Colonic mucosa (tissue), 4 donors: ENCODE measurements at places on chromosomes 11 and 22.
A peak's percentile ranks its signal among the peaks of the same experiment; 100 is the strongest.

DNA sequence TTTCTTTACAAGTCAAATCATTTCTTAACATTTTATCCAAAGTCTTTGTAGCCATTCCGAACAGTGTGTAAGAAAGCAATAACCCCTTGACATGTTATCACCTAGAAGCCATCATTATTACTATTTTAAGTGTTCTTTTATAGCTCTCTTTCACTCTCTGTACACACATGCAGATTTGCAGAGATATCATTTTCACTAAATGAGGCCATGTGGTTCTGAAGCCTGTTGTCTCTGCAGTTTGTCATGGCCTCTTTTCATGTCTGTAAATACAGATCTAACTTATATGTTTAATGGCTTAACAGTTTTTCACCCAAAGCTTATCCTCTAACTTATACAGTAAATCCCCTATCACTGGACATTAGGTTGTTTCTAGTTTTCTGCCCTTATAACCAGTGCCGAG is 166.8 kb downstream of the MYO18B start:
- no peak overlapping the region for H3K4me3 ChIP-seq
- H3K36me3 ChIP-seq, result no peaks in the 10 kb centered on the region
- DNase-seq, result no peak
- no peaks in the 10 kb centered on the region for H3K27me3 ChIP-seq

GRCh38 chr11:102611291-102611690 is 13.8 kb downstream of the MMP20 start:
- H3K4me1 ChIP-seq, result no peaks in the 10 kb centered on the region
- no peaks in the 10 kb centered on the region for H3K27me3 ChIP-seq
- no peak overlapping the region for H3K27ac ChIP-seq
- no peak overlapping the region for H3K4me3 ChIP-seq
- DNase-seq, result no peak

DNA sequence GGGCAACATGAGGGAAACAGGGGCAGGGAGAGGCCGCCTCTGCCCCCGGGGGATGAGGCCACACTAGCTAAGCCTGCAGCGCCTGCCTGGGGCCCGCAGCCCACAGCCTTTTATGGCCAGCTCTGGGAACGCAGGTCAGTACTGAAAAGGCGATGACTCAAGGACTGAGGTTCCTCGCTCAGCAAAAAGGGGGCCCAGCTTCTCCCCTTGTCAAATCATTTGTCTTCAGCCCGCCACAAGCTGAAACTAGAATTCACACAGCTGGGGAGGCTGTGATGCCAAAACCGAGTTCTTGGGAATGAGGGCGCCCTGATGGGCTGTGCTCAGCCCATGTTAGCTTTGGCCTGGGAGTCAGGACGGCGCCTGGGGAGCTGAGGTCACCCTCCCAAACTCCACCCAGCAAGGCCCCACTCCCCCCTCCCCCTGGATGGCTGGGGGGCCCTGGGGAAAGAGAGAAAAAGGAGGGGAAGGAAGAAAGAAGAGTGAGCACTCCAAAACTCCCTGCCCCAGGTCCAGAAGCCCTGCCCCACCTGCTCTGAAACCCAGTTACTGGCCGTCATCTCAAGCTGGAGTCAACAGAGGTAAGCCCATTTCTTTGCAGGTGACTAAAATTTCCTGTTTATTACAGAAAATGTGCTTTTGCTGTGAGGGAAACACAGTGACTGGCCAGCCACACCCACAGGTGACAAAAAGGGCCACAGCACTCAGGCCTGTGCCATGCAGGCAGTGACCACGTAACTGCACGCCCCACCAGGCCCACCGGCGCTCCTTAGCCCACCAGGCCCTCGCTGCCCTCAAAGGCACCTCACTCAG is 13.7 kb downstream of the EHD1 start:
- H3K4me3 ChIP-seq, result no peak overlapping the region
- no peak for DNase-seq
- no peaks in the 10 kb centered on the region for H3K27me3 ChIP-seq
- peaks cover 26% of the 10 kb centered on the region for H3K4me1 ChIP-seq
- H3K27ac ChIP-seq, result peak overlapping the region; percentile 75
- peaks cover 4% of the 10 kb centered on the region for H3K36me3 ChIP-seq

- H3K4me1 ChIP-seq, result no peaks in the 10 kb centered on the region
- no peaks in the 10 kb centered on the region for H3K27me3 ChIP-seq
- H3K27ac ChIP-seq, result no peak overlapping the region
Observed at GRCh38 chr22:30208631-30209603, 37.6 kb downstream of the LIF start.

DNA sequence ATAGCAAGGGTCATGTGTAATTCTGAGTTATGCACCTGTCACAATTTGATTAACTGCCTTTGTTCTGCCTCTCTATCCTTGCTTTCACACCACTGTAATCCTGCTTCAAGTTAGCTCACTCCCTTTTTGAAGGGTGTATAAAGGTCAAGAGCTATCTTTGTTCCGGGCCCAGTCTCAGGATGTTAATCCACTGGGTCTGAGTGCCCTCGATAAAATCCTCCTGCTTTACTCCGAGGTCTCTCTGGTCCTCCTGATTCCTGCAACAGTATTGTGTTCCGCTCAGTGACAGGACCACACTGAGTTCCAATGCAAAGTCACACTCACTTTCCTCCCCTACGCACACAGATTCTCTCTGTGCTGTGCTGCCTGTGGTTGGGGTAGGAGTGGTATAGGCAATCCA is 186.5 kb downstream of the DYNC2H1 start:
- no peaks in the 10 kb centered on the region for H3K4me1 ChIP-seq
- no peak overlapping the region for H3K27ac ChIP-seq
- no peaks in the 10 kb centered on the region for H3K36me3 ChIP-seq
- no peak overlapping the region for H3K4me3 ChIP-seq

DNA sequence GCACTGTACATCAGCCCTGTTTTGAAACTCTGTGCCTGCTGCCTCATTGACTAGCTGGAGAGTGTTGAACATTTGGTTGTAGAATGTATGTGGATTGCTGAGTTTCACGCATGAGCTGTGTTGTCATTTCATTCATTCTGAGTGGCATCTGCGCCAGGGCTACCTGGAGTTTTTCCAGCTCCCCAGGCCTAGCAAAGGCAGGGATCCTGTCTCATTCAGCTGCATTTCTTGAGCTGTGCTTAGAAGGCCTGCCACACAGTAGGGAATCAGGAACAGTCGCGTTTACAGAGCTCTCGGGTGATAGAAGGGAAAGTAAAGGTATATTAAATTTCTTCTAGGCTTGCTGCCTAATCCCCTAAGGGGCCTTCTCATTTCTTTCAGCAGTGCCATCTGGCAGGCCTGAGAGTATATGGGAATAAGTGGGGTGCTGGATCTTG is 44.3 kb downstream of the PTPRJ start:
- H3K27me3 ChIP-seq, result no peaks in the 10 kb centered on the region
- H3K27ac ChIP-seq, result no peak overlapping the region
- no peak overlapping the region for H3K4me3 ChIP-seq

- DNase-seq, result peak; percentile 91
- H3K4me1 ChIP-seq, result no peaks in the 10 kb centered on the region
- H3K4me3 ChIP-seq, result no peak overlapping the region
- H3K27ac ChIP-seq, result no peak overlapping the region
Observed at GRCh38 chr11:62909107-62909894, 11.9 kb downstream of the CHRM1 start.

- no peaks in the 10 kb centered on the region for H3K27me3 ChIP-seq
- no peak overlapping the region for H3K4me3 ChIP-seq
- H3K27ac ChIP-seq, result no peak overlapping the region
Observed at GRCh38 chr11:114275280-114275679, 20.9 kb upstream of the NNMT start.

DNA sequence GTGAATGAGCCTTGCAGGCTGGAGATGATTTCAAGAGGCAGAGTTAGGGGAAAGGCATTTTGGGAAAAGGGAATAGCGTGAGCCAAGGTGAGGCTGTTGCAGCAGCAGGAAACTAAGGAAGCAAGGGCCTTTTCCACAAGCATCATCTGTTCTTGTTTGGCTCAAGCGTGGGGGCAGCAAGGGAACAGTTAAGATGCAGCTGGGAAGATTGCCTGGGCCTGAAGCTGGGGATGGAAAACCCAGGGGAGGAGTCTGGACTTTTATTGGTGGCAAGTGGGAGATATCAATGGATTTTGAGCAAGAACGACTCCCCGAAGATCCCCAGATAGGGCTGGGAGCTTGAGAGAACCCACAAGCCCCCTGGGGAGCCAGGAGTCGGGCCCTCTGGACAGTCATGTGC is 27.3 kb upstream of the PICK1 start:
- H3K36me3 ChIP-seq, result no peaks in the 10 kb centered on the region
- no peak for DNase-seq
- no peak overlapping the region for H3K4me3 ChIP-seq
- no peaks in the 10 kb centered on the region for H3K27me3 ChIP-seq

- no peaks in the 10 kb centered on the region for H3K27me3 ChIP-seq
- H3K4me3 ChIP-seq, result peak overlapping the region; percentile 67
- peak overlapping the region; percentile 64 for H3K27ac ChIP-seq
- no peaks in the 10 kb centered on the region for H3K36me3 ChIP-seq
- H3K4me1 ChIP-seq, result no peaks in the 10 kb centered on the region
- peak; percentile 79 for DNase-seq
Observed at GRCh38 chr11:70399681-70400112, 1.4 kb downstream of the CTTN start.

DNA sequence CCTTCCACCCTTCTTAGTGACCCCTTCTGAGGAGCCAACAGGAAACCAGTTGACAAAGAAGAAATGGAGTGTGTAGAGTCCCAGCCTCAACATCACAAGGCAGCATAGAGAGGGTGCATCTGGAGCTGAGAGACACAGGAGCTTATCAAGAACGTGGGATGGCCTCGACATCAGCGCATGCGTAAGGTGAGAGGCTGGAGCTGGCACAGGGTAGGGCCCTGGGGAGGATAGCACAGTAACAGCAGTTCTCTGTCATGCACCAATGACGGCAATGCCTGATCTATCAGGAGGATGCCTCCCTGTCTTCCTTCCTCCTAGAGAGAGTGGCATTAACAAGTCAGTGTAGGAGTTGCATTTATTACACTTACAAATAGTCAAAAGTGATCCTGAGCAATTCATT is 426.1 kb downstream of the NTM start:
- H3K36me3 ChIP-seq, result no peaks in the 10 kb centered on the region
- no peaks in the 10 kb centered on the region for H3K27me3 ChIP-seq
- H3K4me3 ChIP-seq, result no peak overlapping the region
- H3K4me1 ChIP-seq, result no peaks in the 10 kb centered on the region
- no peak for DNase-seq
- no peak overlapping the region for H3K27ac ChIP-seq

- DNase-seq, result peak; percentile 78
- H3K4me3 ChIP-seq, result peak overlapping the region; percentile 33
- peak overlapping the region; percentile 95 for H3K27ac ChIP-seq
Observed at GRCh38 chr11:63889344-63889743, 27.6 kb downstream of the RCOR2 start.

DNA sequence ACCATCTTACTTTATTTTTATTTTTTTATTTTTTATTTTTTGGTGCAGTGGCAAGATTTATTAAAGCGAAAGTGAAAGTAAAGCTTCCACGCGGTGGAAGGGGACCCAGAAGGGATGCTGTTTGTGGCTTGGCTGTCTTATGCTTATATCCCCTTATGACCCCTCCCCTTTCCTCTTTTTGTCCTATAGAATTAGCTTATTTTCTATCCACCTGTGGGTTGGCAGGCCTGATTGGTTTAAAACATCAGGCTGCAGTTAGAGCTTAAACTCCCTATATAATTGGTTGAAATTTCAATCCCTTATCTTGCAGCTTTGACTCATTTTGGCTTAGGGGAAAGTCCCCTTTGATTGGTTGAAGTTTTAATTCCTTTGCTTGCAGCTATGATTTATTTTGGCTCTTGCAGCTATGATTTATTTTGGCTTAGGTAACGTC is 50.5 kb downstream of the NNMT start:
- no peak overlapping the region for H3K4me3 ChIP-seq
- H3K27me3 ChIP-seq, result no peaks in the 10 kb centered on the region
- no peaks in the 10 kb centered on the region for H3K4me1 ChIP-seq
- H3K36me3 ChIP-seq, result no peaks in the 10 kb centered on the region
- no peak overlapping the region for H3K27ac ChIP-seq

DNA sequence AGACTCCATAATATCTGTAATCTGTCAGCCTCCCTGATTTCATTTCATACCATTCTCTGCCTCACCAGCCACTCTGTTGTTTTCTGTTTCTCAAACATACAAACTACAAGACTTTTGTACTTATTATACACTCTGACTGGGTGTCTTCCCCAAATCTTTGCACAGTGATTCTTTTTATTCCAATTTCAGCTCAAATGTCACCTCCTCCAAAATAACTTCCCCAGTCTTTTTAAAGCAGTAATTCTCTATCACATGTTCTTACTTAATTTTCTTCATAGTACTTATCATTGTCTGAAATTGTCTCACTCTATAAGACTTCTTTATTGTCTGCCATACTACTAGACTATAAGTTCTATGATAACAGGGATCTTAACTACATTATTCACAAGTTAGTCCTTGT is 19.6 kb downstream of the SOX6 start:
- no peaks in the 10 kb centered on the region for H3K36me3 ChIP-seq
- H3K27me3 ChIP-seq, result no peaks in the 10 kb centered on the region
- H3K27ac ChIP-seq, result peak overlapping the region; percentile 63

- no peak for DNase-seq
- H3K4me3 ChIP-seq, result no peak overlapping the region
- H3K27ac ChIP-seq, result no peak overlapping the region
- no peaks in the 10 kb centered on the region for H3K36me3 ChIP-seq
- H3K27me3 ChIP-seq, result no peaks in the 10 kb centered on the region
- H3K4me1 ChIP-seq, result no peaks in the 10 kb centered on the region
Observed at GRCh38 chr11:8532475-8532874, 61.6 kb downstream of the STK33 start.

GRCh38 chr11:120386774-120387371 is 50.7 kb downstream of the ARHGEF12 start:
- no peak overlapping the region for H3K4me3 ChIP-seq
- DNase-seq, result no peak
- H3K27me3 ChIP-seq, result no peaks in the 10 kb centered on the region
- peaks cover 5% of the 10 kb centered on the region for H3K4me1 ChIP-seq
- no peak overlapping the region for H3K27ac ChIP-seq

- H3K27ac ChIP-seq, result no peak overlapping the region
- peaks cover 5% of the 10 kb centered on the region for H3K36me3 ChIP-seq
- no peak overlapping the region for H3K4me3 ChIP-seq
Observed at GRCh38 chr22:19454156-19454555, 6.6 kb upstream of the C22orf39 start.

DNA sequence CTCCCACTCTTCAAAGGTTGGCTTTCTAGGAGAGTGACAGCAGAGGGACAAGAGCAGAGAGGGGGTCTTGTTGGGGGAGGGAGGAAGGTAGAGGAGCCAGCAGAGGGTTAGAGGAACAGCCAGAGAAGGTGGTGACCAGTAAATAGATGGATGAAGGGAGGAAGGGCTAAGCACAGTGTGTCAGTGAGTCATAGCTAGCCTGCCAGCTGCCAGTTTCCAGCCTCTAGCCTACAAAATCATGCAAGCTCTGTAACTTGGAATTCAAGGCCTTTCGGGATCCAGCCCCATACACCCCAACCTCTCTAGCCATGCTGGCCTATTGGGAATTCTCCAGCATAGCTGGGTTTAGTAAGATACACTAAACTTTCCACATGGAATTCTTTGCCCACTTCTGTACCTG is 147.4 kb upstream of the TEAD1 start:
- H3K4me3 ChIP-seq, result no peak overlapping the region
- no peaks in the 10 kb centered on the region for H3K27me3 ChIP-seq
- no peaks in the 10 kb centered on the region for H3K4me1 ChIP-seq
- no peak overlapping the region for H3K27ac ChIP-seq
- no peak for DNase-seq

GRCh38 chr11:122355968-122356367 is 240.0 kb upstream of the BLID start:
- H3K4me3 ChIP-seq, result no peak overlapping the region
- no peak overlapping the region for H3K27ac ChIP-seq
- H3K36me3 ChIP-seq, result no peaks in the 10 kb centered on the region
- no peaks in the 10 kb centered on the region for H3K4me1 ChIP-seq
- H3K27me3 ChIP-seq, result no peaks in the 10 kb centered on the region
- DNase-seq, result no peak
